Metanephros (tissue), 2 donors: ENCODE measurements at places on chromosomes 11 and 22. TPM values are rescaled to one million over a fixed set of nuclear protein-coding genes. Genes with fewer than 3 reads are reported as not detected.

Gene KCNK4
- total RNA-seq, result not detected

Gene SMIM35
- total RNA-seq, result not detected

Gene SPCS2
- 66.3 TPM for total RNA-seq

Gene CRYBB1
- 0.70 TPM for total RNA-seq

Gene SAA4
- total RNA-seq, result not detected

Gene OR8K3
- not detected for total RNA-seq

Gene ALDH3B1
- total RNA-seq, result 4.4 TPM

Gene CD82
- 32.6 TPM for total RNA-seq
